ENCODE measurements at places on chromosomes 5 and 9. TPM values are rescaled to one million over a fixed set of nuclear protein-coding genes. Genes with fewer than 3 reads are reported as not detected.

GEMIN5 gene
- total RNA-seq, result 19.9 TPM

- no peak for DNase-seq
These were observed 924.9 kb upstream of the DMAC1 start for GRCh38 chr9:8724284-8725018.

DNA sequence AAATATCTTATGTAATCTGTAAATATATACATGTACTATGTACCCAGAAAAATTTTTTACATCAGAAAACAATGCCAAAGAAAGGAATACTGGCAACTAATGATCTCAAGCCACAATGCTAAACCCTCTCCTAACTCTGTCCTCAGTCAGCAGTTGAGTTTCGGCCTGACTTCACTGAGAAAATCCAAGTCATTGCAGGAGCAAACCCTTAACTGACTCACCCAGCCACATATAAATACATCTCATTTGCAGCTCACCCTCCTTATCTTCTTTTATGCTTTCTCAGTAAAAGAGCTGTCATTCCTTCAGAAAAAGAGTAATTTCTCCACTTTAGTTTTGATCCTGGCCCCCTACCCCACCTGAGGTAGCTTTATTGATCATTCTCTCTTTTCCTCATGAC is 46.1 kb upstream of the TMED7 start:
- DNase-seq, result no peak

DNA sequence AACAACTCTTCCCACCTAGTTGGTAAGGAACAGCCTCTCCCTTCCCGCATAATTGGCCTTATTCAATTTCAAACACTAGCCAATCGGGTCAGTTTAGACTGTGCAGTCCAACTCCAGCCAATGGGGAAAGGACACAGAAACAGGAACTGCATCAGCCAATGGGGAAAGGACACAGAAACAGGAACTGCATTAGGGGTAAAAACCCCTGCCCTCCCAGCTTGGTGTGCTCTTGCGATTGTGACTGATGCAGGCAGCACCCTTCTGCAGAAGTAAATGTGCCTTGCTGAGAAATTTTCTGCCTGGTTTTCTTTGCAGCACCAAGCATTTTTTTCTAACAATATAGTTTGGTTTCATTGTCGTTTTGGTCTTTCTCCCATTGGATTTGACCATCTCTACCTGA is 8.5 kb upstream of the GLT6D1 start:
- no peak for DNase-seq
